ENCODE measurements at places on chromosomes 5 and 9.

- no peak for DNase-seq
Measured at GRCh38 chr5:150068071-150068470, 18.3 kb downstream of the CSF1R start.

GRCh38 chr5:10621832-10622231, 58.0 kb downstream of the ANKRD33B start:
- DNase-seq = no peak

DNA sequence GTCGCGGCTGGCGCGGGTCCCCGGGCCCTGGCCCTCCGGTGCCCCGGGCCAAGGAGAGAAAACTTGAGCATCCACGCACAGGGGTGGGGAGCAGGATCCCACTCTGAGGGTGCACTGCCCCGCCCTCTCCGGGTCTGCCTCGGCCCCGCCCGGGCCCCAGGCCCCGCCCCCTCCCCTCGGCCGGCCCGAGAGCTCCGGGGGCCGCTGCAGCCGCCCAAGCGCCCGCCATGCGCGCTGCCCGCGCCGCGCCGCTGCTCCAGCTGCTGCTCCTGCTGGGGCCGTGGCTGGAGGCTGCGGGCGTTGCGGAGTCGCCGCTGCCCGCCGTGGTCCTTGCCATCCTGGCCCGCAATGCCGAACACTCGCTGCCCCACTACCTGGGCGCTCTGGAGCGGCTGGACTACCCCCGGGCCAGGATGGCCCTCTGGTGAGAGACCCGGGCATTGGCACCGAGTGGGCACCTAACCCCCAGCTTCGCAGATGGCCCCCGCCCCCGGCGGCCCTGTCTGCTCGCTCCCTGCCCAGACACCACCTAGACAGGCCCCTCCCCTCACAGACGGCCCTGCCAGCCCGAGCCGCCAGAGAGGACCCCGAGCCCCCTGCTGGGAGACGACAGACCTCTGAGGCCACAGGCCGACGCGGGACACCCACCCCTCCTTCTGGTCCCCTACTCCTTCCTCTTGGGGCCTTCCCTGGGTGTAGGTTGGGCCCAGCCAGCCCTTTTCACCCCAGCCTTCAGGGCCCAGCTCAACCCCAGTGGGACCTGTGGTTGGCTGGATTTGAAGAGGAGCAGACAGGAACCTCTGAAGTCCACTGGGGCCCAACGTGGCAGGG, at the start of gene CERCAM:
Gene CERCAM, plus strand, starts transcription at position 207 of the 831 bp plus-strand sequence. Its CDS starts 21 bp downstream, at position 228.
- DNase-seq = no peak

DNA sequence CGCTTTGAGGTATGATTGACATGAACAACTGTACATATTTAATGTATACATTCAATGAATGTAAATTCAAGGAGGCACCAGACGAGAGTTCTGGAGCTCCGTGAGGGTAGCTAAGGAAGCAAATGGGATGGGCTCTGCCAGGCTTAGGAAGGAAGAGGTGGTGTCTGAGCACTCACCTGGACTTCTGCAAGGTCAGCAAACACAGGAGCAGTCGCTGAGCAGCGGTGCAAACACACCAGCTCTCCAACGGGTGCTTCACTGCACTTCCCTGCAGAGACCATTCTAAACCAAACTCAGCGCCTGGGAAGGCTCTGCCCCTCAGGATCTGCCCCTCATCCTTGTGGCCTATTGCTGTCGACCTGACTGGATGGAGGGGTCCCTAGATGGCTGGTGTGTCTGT, 101.5 kb downstream of the COL23A1 start:
- no peak for DNase-seq

DNA sequence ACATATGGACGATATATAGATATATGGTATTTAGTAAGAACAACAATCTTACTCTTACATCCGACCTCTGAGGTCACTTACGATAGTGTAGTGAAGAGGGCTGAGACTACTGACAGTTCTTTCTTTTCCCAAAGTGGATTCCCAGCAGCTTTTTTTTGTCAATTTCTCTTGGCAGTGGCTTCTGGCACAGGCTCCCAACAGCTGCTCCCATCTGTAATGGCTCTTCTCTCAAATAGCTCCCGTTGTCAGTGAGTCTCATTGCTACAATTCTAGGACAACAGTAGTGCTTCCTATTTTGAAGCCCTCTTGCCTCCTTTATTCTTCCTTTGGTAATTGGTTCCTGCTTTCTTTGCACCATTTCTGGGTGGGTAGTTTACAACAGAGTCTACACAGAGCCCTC, 68.4 kb downstream of the SLC25A46 start:
- DNase-seq = no peak

Measured in hematopoietic multipotent progenitor cell treated with erythropoietin and hydrocortisone succinate and interleukin-3 and kit ligand, for 15 days (in vitro differentiated cells).